DMS53 (cell line): ENCODE measurements at places on chromosomes 4 and X.

- DNase-seq: no peak
These were observed 2.7 kb downstream of the KCNE5 start for GRCh38 chrX:109622270-109622669.

DNA sequence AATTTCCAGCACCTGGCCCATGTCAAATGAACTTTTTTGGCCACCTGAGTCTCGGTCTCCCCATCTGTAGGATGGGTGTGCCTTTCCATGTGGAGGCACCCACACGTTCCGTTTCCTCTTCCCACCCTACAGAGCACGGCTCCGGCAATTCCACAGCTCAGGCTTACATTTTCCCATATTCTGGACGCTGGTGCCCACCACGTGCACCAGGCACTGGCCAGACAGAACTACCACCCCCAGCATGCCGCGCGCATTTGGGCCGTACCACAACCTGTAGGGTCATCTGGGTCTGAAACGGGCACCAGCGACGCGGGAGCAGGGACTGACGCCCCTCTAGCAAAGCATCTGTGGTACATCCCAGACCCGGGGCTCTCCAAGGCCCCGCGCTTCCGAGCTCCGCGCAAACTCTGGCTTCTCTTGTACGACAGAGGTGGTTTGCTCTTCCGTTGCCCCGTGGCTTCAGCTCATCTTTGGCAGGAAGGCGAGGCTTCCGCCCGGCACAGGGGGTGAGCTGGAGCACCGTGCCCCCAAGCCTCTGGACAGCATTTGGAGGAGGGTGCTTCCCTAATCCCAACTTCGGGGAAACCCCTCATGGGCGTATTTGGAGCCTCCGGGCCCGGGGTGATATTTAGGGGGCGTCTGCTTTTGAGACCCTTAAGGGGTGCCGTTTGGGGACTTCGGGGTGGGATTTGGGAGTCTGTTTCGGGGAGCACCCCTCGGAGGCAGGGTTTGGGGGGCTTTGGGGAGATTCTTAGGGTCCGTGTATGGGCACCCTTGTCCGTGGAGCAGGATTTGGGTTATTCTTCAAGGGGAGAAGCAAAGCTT lies 3.0 kb upstream of the UBA1 start:
- peak; percentile 97 for DNase-seq

DNA sequence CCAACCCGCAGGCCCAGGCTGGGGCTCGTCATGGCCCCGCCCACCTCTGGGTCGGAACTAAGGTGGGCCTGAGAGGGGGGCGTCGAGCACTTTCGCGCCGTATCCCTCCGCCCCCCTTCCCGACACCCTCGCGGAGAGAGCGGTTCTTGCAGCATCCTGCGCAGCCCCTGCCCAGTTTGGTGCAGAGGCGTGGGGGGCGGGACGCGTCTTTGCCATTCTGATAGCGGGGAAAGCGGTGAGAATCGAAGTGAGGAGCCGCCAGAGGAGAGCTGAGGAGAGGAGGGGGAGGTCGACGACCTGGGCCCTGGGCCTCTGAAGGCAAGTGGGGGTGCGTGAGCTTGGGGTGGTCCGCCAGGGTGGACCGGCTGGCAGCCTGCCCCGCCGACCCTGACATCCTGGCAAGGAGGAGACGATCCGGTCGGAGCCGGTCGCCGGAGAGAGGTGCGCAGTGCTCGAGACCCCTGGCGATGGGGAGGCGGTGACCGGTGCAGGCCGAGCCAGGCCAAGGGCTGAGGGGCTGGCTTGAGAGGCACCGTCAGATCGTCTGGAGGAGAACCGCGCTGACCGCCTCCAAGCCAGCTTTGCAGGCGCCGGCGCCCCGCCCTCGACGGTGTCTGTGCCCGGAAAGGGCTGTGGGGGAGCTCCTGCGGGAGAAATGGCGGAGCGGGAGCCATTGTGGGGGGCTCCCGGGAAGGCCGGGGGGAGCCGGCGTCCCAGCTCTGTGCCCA lies 25.5 kb downstream of the GPRASP3 start:
- DNase-seq: no peak

GRCh38 chrX:115400960-115401359 lies 111.4 kb downstream of the LUZP4 start:
- no peak for DNase-seq

GRCh38 chrX:16828124-16828908 lies 41.8 kb downstream of the RBBP7 start:
- no peak for DNase-seq

DNA sequence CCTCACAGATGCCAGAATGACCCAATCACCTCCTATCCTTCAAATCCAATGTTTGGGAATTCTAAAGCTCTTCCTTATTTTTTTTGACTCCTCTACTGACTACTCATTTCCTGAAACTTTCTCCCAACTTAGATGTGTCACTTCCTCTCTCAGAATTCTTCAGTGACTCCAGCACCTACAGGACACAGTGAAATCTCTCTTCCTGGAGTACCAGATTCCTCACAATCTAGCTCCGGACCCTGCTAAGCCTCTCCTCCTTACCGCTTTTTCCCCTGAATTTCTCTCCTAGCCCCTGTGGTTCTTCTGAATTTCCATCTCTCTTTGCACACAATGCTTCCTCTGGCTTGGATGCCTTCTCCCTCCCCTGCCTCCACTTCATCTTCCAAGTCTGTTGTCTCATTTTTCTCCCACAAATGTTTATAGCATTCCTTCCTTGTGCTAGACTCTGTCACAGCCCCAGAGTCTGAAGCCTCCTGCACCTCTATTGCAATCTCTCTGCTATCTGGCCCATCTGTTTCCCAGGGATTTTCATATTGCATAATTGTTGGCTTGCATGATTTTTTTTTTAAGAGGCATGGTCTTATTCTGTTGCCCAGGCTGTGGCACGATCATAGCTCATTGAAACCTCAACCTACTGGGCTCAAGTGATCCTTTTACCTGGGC lies 80.1 kb downstream of the ANAPC4 start:
- no peak for DNase-seq

DNA sequence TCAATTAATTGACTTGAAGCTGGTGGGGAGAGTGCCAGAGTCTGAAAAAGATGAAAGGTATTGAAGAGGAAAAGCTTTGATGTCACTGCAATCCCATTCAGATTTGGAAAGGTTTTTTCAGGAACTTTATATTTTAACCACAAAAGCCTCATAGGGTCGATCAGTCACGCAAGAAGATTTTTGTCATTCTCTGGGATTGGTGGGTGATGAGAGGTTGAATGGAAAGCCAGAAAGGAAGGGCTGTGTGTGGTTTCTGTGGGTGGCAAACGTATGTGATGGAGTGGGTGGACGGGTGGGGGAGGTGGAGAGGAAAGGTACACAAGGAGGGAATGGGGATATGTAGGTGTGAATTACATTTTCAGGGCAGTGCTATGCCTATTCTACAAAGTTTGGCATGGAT lies 173.8 kb upstream of the SCML1 start:
- DNase-seq: no peak

DNA sequence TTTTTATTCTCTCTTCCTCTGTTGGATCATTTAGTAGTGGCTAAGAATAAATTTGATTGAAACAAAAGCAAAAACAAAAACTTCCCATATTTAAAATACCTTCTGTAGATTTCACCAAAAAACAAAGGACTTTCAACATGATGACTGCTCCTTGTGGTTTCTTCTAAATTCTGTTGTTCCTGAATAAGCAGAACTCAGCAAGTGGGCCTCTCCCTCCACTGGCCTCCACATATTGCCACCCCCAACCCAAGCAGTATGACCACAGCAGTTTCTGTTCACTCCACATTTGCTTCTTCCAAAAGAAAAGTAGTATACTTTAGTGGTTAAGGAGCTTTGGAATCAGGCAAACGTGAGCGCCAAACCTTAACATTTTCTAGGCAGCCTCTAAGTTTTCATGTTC lies 114.7 kb downstream of the COX18 start:
- DNase-seq: no peak

GRCh38 chrX:19593690-19594089 lies 78.4 kb upstream of the MAP3K15 start:
- DNase-seq: peak; percentile 50

- no peak for DNase-seq
These were observed 63.0 kb downstream of the ARHGAP10 start for GRCh38 chr4:147794787-147795413.

- DNase-seq: no peak
These were observed 121.9 kb upstream of the PDLIM3 start for GRCh38 chr4:185657183-185657582.

DNA sequence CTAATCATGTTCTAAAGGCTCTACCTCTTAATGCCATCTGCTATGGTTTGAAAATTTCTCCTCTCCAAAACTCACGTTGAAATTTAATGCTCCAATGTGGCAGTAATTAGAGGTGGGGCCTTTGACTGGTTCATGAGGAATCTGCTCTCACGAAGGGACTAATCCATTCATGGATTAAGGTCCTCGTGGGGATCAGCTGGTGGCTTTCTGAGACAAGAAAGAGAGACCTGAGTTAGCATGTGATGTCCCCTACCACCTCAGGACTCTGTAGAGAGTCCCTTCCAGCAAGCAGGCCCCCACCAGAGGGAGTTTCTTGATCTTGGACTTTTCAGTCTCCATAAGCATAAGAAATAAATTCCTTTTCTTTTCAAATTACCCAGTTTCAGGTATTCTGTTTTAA lies 65.3 kb downstream of the WDFY3 start:
- no peak for DNase-seq

GRCh38 chr4:19557161-19557560 lies 694.5 kb upstream of the SLIT2 start:
- peak; percentile 62 for DNase-seq

- DNase-seq: no peak
These were observed 69.6 kb downstream of the EPHA5 start for GRCh38 chr4:65600656-65601055.

DNA sequence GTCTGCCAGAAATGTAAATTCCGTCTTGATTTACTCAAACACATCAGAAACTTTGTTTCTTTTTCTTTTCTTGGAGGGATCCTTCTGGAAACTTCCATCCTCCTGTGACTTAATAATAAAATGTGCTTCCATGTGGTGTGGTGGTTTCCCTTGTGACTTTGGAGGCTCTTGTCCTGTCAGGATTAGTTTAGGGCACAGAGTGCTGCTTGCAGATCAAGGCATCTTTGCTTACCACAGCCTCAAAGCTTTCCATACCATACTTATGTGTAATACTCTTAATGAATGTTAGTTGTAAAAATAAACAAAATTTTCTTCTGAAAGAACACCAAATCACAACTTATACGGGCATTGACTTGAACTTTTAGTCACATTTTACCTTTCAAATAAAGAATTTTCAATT lies 27.4 kb downstream of the GBA3 start:
- peak; percentile 47 for DNase-seq

GRCh38 chr4:118834070-118834469 lies 1.9 kb downstream of the SEC24D start:
- DNase-seq: peak; percentile 22

- DNase-seq: peak; percentile 71
These were observed 5.1 kb upstream of the TNIP2 start for GRCh38 chr4:2761035-2761923.

GRCh38 chr4:95386410-95386809 lies 162.4 kb downstream of the UNC5C start:
- no peak for DNase-seq

DNA sequence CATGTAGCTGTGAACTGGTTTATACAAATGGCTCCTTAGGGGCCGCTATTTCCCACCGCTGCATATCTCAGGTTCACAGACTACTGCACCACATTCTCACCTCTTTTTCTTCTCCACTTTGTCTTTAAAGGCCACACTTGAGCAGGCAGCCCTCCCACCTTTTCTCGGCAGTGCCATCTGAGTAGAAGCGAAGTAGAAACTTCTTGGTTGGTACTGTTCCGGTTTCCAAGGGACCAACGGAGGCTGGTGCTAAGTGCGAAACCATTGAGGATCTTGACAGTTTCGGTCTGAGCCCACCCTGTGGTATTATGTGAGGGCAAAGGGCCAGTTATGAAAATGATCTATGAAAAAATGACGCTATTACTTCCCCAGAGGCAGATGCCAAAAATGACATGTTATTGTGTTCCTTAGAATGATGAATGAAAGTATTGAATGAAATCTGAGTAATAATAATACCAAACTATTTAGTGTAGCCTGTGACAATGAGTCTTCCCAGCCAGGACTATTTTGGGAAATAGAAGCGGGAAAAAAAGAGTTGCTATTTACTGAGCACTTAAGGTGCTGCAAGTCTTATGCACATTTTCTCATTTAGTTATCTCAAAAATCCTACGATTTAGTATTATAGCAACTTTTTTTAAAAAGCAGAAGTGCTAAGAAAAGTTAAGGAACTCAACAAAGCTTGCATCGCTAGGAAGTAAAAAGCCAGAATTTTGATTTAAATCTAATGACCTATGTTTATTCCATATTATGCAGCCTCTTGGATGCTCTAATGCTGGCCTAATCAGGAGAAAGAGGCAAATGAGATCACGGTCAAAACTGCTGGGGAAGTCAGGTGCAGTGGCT lies 29.6 kb upstream of the CHRNA9 start:
- no peak for DNase-seq

DNA sequence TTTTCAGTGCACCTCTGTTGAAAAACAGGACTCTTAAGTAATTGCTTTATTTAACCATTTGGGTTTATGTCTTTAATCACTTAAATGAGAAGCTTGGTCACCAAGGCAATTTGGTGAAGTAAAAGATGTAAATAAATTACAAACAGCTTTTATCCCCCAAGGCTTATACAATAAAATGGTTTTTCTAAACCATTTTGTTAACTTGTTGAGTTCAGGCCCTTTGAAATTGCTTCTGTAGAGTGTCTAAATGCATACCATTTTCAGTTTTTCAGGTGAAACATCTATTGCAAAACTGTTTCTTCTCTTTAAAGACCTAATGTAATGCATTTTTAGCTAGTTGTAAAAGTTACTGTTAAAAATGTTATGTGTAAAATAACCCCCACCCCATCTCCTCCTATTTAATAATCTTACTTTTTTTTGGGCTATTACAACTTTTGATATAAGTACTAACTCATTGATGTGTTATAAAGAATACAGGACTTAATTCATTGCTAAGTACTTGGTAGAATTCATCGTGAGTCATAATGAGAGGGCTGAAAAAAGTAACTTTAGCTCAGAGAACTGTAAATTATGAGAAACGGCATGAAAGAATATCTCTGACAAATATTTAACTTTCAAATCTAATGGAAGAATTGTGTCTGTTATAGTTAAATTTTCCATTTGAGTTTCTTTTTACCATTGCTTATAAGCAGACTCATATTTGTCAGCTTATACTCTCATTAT lies 4.5 kb downstream of the RAPGEF2 start:
- DNase-seq: no peak

DNA sequence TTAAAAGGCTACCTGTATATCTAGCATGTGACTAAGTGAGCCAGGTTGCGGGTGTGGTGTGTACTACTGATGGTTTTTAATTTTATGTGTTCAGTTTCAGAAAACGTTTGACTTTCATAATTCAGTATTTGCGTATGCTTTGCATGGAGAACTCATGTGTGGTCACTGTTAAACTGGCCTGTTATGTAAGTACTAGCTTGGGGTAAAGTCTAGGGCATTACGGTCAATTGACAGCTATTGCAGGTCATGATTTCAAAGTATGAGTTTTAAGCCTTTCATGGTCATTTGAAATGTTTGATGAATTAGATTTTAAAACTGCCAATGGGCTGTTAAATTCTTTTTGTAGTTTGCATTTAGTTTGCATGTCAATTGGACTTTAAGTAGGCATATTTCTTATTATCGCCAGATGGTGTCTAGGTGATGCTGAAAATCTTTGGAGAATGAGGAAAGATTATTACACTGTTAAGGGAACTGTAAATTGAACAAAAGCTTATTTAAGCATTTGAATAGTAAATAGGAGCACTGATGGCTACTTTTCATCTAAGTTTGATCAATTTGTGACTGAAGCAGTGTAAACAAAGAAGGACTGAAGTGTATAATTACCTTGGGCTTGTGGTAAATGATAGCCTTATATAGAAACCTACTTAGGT lies 563.4 kb downstream of the DACH2 start:
- no peak for DNase-seq
